WERI-Rb-1 (cell line): ENCODE measurements at places on chromosomes 16 and 17.

DNA sequence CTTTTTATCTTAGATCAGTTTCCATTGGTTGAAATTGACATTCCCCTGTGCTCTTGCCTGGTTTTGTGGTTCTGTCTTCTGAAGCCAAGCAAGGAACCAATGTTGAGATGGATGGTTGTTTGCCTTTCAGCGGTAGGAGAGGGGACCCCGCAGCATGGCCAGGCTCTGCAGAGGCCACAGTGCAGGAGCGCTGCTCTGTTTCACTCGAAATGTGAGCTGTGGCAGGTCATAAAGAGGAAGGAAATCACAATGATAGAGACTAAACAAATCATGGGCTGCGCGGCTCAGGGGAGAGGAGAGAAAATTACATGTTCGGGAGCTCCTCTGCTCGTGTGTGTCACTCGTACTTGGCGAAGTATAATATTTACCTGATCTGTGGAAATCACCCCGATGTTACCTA lies 148.2 kb downstream of the SNX29 start:
- DNase-seq: no peak

GRCh38 chr17:28841901-28842281 lies 699 bp downstream of the FAM222B start:
- DNase-seq: no peak

DNA sequence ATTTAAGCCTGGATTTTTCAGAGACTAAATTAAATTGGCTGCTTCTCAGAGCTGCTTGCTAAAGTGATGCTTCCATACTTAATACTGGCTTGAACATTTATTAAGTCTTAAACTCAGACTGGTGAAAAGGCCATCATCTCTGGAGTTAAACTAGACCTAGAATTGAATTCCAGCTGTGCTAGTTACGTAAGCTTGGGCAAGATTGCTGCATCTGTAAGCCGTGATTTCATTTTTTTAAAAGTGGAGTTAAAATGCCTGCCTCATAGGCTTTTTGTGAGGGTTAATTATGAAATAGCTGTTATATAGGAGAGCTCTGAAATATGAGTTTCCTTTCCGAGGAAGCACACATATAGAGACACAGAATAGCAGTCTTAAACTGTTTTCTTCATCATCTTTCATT lies 84.7 kb downstream of the VAT1L start:
- no peak for DNase-seq

- peak; percentile 89 for DNase-seq
Observed at GRCh38 chr16:28553776-28554633, at the start of gene SGF29. TSS of gene SGF29 (plus strand) at chr16:28553920. CDS start at chr16:28581070, 27,150 bp downstream.

- no peak for DNase-seq
Observed at GRCh38 chr16:78513838-78514237, 414.4 kb downstream of the WWOX start.

- DNase-seq: no peak
Observed at GRCh38 chr16:69431948-69432468, 7.6 kb downstream of the CYB5B start.

GRCh38 chr17:82854226-82854625 lies 14.4 kb upstream of the ZNF750 start:
- no peak for DNase-seq

- no peak for DNase-seq
Observed at GRCh38 chr16:1188432-1189189, 35.7 kb downstream of the CACNA1H start.

DNA sequence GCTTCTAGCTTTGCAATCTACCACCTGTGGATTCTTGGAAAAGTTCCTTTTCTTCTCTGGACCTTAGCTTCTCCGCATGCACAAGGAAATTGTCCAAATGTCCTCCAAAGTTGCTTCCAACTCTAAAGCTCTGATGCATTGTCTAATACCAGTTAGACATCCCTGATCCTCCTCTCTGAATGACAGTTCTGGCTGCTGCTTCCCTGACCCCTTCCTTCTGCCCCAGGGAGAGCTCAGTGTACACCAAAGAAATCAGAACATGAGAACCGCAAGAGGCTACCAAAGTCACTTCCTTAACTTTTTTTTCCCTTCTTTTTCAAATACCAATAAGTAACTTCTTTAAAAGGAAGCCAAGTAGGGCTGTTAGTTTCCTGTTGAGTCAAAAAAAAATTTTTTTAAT lies 79.7 kb upstream of the CES5A start:
- DNase-seq: no peak
